ENCODE measurements at places on chromosomes 7 and 10.

DNA sequence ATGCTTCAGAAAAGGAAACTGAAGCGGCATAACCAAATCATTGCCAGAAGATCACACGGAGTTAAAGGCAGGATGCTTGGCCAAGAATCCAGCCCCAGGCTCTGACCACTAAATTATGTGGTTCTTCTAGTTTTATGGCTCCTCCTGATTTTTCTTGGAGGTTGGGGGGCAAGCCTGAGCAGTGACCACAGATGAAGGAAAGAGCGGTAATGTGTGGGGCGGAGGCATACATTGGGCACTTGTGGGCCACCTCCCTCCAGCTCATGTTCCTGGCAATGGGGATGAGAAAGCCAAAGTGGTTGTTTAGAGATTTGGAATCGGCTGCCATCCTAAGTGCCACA is 3.2 kb downstream of the TRPV6 start:
- no peak for DNase-seq

DNA sequence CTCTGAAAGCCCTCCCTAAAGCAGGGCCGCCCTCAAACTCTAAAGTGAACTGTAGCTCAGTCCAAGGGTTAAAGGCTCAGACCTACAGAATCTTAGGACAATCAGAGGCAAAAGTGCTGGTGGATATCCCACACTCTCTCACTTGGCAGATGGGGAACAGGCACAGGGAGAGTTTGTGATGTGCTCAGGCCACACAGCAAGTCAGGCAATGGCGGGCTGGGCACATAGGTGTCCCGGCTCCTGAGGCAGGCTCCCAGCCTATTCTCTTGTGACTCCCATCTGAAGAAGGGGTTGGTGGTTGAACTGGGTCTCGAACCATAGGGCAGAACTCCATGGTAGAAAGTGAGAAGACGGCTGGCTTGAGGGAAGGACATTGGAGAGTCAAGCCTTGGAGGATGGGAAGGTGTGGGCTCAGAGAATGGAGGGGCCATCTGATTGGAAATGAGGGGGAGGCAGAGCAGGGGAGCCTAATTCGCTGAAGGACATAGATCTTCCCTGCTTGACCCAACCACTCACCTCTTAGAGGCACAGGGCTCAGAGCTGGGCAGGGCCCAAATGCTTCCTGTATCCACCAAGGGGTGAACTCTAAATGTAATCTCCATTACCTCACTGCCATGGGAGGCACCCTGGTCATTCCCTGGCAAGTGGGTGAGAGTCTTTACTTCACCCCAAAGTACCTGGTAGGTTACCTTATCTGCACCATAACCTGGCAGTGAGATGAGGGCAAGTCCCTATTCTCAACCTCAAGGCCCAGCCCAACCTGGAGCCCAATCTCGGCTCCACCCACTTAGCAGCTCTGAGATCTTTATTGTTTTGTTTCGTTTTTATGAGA is 4.9 kb upstream of the ZMIZ1 start:
- no peak for DNase-seq

GRCh38 chr10:101767966-101768790 is 7.7 kb downstream of the FGF8 start:
- DNase-seq, result no peak

- DNase-seq, result no peak
Measured at GRCh38 chr7:36082216-36082615, 70.8 kb upstream of the EEPD1 start.

DNA sequence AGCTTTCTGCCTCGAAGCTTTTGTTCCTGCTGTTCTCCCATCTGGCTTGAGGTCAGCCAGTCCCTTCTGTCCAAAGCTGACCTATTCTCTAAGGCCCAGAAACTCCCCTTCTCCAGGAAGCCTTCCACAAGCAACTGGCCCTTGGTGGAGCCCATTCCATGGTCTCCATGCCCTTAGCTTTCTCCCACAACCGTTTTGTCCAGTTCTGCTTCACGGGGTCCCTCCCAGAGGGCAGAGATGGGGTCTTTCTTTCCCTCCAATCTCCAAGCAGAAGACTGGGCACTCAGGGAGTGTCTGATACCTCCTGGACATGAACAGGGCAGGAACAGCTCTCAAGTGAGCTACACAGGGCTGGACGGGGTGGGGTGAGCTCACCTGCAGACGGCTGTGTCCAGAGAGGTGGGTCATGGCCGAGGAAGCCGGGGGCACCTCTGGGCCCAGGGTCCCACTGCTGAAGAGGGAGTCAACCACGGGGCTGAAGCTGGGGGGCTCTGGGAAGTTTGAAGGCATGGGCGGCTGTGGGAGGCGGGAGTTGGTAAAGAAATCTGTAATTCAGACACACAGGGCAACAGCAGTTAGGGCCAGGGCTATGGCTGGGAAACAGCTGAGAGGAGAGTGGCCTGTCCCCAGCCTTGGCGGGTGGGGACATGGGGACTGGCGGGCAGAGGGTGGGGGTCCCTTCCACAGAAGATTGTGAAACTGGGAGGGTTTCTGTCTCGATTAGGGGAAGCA is 20.9 kb upstream of the TBL2 start:
- DNase-seq, result no peak

DNA sequence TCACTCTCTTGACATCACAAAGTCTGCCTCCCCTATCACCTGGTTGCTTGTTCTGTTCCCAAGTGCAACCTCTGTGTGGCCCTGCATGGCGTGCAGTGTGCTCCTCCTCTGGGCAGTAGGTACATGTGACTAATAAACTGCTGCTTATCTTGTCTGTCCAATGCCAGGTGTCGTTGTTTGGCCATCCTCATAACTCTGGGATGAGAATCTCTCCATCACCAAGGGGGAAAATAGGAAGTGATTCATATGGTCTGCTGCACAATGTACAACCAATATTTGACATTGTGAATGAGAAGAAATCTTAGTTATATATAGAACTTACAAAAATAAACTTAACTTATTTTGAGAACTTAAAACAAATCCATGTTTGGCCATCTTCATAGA is 135.2 kb downstream of the INHBA start:
- no peak for DNase-seq

- DNase-seq, result no peak
Measured at GRCh38 chr10:89332123-89332633, 4.4 kb downstream of the IFIT3 start.

DNA sequence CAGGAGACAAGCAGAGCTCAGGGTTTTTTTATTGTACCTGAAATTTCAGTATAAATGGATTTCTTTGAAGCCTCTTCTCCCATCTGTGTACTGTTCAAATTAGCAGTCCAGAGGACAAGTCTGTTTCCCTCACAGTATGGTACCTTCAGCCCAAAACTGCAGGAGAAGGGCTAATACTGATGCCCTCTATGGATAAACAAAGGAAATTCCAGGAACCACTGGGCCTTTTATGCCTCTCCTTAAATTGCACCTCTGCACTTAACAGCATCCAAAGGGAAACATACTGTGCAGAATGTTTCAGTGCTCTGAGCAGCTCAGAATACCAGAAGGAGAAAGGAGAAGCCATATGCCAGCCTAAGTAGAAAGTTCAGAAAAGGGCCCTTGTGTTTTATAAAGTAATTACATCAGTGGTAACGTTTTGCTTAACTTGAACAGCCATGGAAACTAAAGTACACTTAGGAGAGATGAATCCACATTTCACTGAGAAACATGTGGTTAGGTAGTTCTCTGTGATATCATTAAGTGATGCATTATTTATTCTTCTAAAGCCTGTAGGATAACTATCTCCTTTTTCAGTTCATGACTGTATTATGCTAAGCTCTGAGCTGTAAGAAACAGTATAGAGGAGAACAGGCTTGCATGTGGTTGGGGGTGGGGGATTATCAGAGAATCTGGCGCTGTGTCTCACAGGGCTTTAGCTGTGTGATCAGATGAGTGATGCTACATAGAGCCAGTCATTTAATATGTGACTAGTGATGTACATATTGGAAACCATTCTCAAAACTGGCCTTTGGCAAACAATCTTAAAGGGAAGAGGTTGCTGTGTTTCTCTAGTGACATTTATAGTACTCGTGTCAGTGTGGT is 111.3 kb downstream of the POU6F2 start:
- no peak for DNase-seq

DNA sequence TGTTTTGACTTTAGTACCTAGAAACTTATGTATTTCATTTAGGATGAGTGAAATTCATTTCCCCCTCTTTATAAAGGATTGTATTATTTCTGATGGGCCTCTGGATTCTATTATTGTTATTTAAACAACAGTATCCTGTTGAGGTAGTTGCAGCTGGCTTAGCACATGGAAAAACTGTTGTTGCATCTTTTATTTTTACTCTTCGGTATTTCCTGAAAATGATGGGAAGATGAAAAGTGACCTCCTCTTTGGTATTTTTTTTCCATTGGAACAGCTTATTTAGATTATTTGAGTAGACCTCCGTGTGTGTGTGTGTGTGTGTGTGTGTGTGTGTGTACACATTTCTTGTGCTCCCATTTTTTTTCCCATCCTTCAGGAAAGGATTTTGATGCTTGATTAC is 129.8 kb downstream of the PRKG1 start:
- DNase-seq, result no peak

DNA sequence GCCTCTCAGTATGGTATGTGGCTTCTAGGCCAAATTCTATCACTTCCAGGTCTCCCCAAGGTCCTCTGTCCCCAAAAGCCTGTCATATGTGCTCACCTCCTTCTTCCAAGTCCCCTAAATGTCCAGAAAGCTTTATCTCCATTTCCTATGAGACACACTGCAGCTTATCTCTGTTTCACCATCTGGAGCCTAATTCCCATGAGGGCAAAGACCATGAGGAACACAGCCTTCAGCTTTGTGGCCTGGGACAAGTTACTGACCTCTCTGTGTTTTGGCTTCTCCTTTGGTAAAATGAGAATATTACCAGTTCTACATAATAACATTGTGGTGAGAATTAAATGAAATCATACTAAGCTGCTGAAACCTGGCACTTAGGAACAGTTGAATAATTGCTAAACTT is 19.2 kb downstream of the ST8SIA6 start:
- DNase-seq, result no peak

DNA sequence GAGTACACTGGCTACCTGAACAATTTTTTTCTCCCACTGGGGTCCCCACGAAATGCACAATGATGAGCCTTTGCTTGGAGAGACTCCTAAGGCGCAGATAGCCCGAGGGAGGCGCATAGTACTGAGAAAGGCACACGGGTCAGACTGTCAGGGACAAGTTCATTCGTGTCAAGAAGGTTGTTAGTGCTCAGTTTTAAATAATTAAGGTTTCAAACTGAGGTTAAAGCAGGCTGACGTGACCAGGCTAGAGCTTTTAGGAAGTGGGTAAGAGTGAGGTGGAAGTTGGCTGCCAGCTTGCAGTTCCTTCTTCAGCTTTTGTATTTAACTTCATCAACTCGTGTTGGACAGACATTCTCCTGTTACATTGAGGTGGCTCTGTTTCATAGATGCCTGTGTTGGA is 31.6 kb downstream of the RBM33 start:
- DNase-seq, result no peak

GRCh38 chr10:61899069-61899531 is 2.4 kb upstream of the ARID5B start:
- DNase-seq, result no peak

DNA sequence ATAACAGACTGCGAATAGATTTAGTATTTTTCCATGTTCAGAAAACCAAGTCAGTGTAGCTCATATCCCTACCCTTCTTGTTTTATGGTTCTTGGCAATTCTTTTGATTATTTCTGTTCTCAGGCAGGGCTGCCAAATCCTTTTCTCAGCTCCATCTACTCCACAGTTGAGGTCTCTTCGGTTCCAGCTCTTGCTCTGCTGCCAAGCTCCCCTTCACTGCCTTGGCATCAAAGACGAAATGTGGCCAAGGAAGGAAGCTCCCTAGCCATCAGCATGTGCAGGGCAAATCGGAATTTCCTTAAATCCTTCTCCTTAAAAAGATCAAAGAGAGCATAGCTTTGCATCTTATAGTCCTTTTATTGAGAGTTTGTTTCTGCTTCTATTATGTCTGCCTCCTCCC is 116.4 kb upstream of the NOBOX start:
- DNase-seq, result no peak

DNA sequence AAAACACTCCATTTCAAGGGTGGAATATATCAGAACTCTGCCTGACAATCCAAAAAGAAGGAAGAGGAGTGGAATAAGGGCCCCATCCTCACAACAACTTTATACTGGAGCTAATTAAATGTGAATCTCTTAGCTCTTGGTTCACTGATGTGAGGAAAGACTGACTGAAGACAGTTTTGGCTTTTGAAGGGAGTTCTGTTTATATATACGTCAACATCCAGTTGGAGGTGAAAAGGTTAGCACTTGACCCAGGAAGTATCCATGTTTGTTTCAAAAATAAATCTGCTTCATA is 3.0 kb downstream of the HOXA1 start:
- DNase-seq, result no peak

DNA sequence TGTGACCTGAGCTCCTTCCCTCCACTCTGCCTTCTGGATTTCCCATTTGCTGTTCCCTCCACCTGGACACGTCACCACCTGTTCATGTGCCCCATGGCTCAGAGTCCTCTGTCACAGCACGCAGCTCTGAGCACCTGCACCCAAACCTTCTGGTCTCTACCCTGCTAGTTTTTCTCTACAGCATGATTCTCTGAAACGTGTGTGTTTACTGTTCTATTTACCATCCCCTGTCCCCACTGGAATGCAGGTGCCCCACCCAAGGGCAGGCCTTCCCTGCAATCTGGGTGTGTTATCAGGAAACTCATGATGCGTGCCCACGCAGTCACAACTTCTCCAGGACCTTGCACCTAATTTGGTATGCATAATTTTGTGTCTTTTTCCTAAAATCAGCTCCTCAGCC is 284.4 kb upstream of the IGFBP3 start:
- DNase-seq, result no peak

- no peak for DNase-seq
Measured at GRCh38 chr10:129969911-129970464, 5.9 kb upstream of the EBF3 start.

GRCh38 chr10:104640339-104641186 is 527 bp upstream of the SORCS3 start:
- DNase-seq, result no peak

- peak; percentile 66 for DNase-seq
Measured at GRCh38 chr10:35643151-35644049, 1.3 kb upstream of the FZD8 start.

GRCh38 chr7:37705976-37706375 is 22.4 kb downstream of the GPR141 start:
- DNase-seq, result no peak

GRCh38 chr7:121744319-121744718 is 128.6 kb upstream of the PTPRZ1 start:
- DNase-seq, result no peak

- no peak for DNase-seq
Measured at GRCh38 chr7:95263785-95264362, 60.5 kb downstream of the PON1 start.

DNA sequence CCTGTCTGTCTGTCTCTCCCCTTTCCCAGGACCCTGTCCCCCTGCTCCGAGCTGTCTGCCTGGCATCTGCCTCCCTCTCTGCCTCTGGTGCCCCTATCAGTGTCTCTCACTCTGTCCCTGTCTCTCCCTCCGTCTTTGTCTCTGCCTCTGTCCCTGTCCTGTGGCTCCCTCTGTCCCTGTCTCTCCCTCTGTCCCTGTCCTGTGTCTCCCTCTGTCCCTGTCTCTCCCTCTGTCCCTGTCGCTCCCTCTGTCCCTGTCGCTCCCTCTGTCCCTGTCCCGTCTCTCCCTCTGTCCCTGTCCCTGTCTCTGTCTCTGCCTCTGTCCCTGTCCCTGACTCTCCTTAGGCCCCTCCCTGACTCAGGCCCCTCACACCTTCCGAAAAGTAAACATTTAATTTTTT is 75.0 kb upstream of the PAX2 start:
- DNase-seq, result no peak

GRCh38 chr7:47458057-47458456 is 123.9 kb downstream of the TNS3 start:
- DNase-seq, result peak; percentile 29

GRCh38 chr7:36272567-36273269 is 116.9 kb upstream of the ANLN start:
- DNase-seq, result no peak

Measured in frontal cortex (tissue), 4 donors.